ENCODE measurements at places on chromosomes 3 and 15.

DNA sequence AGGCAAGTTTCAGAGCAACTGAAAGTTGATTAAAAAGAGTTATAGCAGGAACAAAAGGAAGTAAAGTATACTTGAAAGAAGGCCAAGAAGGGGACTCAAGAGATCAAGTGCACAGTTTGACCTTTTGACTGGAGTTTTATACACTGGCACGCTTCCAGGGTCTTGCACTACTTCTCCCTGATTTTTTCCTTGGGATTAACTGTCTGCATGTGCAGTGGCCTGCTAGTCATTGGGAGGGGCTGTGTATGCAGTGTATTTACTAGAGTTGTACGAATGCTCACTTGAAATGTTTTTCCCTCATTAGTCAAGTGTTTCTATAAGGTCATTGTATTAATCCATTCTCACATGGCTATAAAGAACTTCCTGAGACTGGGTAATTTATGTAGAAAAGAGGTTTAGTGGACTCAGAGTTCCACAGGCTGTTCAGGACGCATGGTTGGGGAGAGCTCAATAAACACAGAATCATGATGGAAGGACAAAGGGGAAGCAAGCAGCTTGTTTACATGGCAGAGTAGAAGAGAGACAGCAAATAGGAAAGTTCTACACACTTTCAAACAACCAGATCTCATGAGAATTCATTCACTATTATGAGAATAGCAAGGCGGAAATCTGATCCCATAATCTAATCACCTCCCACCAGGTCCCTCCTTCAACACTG is 571.8 kb downstream of the ZPLD1 start:
- no peak for DNase-seq

DNA sequence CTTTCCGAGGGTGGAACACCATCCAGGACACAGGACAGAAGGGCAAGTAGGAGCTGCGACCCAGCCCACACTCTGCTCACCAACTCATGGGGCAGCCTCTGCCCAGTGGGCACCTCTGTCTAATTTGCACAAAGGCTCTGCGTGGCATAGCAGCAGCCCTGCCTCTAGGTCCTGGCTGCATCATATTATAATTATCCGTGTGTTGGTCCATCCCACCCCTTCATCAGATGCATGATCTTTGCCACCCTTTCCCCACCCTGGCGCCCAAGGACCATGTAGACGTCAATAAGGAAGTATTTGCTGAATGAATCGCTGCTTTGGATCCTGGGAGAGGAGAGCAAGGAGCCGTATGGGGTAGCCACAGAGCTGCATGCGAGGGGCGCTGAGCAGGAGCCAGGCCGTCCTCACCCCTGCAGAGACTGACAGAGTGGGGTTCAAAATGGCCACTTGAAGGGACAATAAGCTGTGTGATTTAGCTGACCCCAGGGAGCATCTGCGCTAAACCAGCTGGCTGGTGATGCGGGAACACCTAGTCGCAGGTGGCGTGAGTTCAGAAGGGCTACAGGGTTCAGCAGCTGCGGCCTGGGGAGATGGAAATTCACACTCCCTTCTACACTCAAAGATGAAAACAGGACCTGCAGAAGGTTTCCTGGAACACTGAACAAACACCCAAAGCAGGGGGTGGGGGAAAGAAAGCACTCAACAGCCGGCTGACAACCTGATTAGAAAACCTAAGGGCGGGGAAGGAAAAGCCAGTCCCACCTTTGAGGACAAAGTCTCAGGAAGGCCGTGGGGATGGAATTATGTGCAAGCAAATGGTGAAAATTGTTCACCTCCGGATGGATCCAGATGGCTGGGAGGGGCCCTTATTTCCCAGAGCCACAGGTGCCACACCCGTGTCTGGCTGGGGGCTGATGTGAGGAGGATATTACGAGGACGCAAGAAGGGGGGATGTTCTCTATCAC is 6.4 kb downstream of the MGLL start:
- DNase-seq: no peak

GRCh38 chr3:33173672-33174071 is 44.9 kb downstream of the SUSD5 start:
- DNase-seq: no peak

GRCh38 chr3:189537135-189537534 is 94.1 kb upstream of the TP63 start:
- DNase-seq: no peak

- no peak for DNase-seq
These were observed 32.3 kb downstream of the NOX5 start for GRCh38 chr15:69046781-69047180.

DNA sequence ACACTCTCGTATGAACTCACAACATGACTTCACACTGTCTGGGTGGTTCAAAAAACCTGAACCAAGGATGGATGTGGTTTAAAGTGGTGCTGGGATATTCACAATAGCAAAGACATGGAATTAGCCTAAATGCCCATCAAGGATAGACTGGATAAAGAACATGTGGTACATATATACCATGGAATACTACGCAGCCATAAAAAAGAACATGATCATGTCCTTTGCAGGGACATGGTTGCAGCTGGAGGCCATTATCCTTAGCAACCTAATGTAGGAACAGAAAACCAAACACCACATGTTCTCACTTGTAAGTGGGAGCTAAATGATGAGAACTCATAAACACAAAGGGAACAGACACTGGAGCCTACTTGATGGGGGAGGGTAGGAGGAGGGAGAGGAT is 3.3 kb upstream of the PRSS50 start:
- no peak for DNase-seq

GRCh38 chr3:150461399-150461798 is 53.3 kb downstream of the TSC22D2 start:
- no peak for DNase-seq

- DNase-seq: no peak
These were observed 15.6 kb downstream of the ZNF710 start for GRCh38 chr15:90016721-90017120.

GRCh38 chr15:94370936-94371285 is 139.6 kb downstream of the MCTP2 start:
- DNase-seq: no peak

DNA sequence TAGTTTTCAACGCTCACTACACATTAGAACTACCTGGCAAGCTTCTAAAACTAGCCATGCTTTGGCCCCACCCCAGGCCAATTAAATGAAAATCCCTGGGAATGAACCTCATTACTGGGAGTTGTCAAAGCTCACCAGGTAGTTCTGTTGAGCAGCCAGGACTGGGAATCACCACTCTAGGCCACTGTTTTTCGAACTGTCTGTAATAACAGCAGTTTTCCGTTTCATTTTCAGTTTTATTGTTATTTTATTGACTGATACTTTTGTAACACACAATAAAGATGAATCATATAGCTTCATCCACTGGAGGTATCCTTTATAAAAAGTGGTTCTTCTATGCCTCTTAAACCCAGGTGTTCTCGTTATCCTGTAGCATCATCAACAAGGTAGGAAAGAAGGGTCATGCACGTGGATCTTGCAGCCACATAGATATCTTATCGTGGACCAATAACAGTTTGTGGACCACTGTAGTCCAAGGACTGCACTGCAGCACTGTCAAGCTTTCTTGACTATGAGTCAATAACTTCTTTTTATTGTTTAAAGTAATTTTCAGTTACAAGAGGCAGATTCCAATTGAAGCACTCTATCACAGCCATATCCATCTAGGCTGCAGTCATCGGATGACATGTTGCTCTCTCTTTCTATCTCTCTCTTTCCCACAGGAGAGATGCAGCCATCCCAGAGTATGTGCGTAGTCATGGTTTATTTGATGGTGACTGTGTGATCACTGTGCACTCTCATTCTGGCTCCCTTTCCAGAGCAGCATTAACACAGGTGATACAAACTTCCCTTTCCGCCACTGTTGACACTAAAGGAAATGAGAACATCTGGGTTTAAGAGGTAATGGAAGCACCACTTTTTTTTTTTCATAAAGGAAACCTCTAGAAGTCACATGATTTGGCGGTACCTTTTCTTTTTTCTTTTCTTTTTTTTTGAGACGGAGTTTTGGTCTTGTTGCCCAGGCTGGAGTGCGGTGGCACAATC is 39.0 kb upstream of the BLM start:
- no peak for DNase-seq

DNA sequence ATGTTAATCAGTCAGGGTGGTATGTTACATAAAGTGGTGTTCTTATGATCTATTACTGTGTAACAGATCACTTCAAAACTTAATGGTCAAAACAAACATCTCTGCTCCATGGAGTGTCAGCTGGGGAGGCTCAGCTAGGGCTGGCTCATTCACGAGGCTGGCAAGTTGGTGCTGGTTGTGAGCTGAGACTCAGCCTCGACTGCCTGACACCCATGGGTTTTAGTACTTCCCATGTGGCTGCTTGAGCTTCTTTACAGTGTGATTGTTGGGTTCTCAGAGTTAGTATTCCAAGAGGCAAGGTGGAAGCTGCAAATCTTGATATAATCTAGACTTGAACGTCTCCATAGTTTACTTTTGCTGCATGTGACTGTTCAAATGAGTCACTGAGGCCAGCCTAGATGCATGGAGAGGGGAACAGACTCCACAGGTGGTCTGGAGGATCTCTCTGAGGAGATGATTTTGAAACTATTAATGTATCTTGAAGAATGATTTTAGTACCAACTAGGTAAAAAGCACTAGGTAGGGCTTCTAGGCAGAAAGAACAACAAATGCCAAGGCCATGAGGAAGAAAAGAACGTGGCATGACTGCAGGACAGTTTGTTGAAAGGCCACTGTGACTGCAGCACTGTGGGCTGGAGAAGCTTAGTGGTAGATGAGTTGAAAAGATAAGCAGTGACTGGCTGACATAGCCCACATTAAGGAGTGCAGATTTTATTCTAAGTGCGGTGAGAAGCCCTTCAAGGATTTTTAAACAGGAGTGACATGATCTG is 281.1 kb upstream of the PROK2 start:
- no peak for DNase-seq

- DNase-seq: no peak
These were observed 948.2 kb upstream of the CFAP20DC start for GRCh38 chr3:59998058-59998457.

DNA sequence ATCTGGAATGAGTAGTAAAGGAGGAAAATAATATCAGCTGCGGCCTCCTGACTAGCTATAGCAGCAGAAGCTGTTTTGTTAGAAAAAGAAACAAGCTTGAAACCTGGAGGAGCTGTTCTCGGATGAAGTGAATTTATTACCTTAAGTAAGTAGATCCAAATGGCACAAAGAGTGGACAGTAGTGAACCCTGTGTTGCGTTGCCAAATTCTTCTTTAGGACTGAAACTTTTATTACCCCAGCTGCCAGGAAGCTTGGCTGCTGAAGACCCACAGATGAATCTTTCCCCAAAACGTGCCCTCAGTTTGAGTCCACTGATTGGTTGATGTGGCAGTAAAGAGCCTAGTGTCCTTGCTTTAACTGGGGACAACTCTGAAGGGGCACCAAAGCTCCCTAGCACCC is 366.8 kb upstream of the GBE1 start:
- DNase-seq: no peak

DNA sequence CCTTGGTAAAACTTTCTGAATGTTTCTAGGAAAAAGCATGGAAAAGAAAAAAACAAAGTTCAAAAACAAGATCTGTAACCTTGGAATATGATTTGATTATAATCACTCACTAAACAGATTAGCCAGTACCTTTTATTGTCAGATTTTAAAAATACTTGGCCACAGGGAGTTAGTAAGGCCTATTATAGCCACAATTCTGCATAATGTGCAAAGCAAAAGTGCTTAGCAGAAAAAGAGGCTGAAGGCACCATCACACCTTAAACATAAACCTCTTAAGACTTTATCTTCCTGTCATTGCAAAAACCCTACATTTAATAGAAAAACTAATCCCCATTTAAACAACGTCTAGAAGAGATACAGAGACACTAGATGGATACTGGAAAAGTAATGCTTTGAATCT is 41.8 kb downstream of the CHSY1 start:
- DNase-seq: no peak

- DNase-seq: no peak
These were observed 509 bp upstream of the LRRC3B start for GRCh38 chr3:26621906-26622620.

GRCh38 chr3:161386991-161387770 is 15.9 kb upstream of the SPTSSB start:
- no peak for DNase-seq

DNA sequence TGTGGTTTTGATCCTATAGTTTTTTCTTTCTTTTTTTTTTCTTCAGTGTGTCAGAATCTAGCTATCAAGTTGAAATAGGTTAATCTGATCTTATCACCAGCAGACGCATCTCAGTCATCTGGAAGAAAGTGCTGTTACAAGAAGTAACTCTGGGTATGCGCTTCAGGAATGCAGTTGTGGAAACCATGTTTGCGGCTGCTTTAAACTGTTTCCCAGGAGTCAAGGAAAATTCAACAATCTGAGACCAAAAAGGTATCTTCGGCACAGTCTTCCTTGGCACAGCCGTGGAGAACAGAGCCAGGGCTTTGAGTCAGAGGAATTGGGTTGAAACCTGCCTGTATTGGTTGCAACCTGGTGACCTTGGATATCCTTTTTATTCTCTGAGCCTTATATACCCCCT is 59.9 kb downstream of the CD47 start:
- no peak for DNase-seq

DNA sequence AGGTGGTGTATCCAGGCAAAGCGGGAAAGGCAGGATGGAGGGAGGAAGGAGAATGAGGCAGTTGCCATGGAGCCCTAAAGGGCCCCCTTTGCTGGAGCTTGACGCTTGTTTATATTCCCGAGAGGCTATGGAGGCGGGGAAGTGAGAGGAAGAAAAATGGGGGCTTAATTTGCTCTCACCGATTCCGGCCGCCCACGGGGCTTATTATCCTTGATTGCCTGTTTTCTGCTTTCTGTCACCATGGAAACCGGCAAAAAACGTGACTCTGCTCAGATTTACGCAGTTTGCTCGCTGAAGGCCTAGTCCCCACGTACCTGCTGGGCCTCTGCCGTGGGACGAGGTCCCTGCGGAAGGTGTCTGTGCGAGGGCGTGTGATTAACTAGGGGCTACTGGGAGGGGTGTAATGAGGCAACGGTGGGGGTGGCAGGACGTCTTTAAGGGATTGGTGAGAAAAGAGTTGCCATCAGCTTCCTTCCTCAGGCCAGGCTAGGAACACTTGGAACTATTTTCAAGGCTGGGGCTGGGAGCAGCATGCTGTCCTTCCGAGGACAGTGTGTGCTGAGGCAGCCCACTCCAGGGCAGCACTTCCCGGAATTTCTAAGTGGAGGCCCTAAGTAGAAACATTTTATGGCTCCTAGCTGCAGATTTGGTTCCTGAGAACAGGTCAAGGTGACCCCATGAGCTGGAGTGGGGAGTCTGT is 110.8 kb upstream of the NDN start:
- DNase-seq: no peak

DNA sequence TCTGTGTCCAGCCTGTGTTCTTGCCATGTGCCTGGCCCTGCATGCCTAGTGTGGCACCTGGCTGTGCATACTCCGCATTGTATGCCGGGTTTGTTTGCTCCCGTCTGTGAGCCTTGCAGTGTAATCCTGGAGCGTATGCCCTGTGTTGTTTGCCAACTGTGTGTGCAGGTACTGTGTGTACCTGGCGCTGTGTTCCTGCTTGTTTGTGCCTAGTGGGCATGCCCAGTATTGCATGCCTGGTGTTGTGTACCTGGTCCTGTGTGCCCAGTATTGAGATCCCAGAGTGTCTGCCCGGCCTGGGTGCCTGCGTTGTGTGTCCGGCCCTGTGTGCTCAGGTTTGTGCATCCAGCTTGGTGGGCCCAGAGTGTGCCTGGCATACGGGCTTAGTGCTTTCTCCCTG is 54.5 kb upstream of the CHRNA7 start:
- DNase-seq: no peak

GRCh38 chr15:51195459-51195858 is 100.8 kb upstream of the TNFAIP8L3 start:
- DNase-seq: no peak

All from GM12864 (cell line).